Epithelial cell of proximal tubule (primary cell): ENCODE measurements at places on chromosomes 7 and 10. TPM values are rescaled to one million over a fixed set of nuclear protein-coding genes. Genes with fewer than 3 reads are reported as not detected.

GRCh38 chr10:54159924-54160323 is 641.1 kb downstream of the PCDH15 start:
- no peak for DNase-seq

- peak; percentile 75 for DNase-seq
These were observed 168.0 kb upstream of the AHR start for GRCh38 chr7:17130281-17131059.

GRCh38 chr7:36441344-36442022 is 51.8 kb downstream of the ANLN start:
- no peak for DNase-seq

DNA sequence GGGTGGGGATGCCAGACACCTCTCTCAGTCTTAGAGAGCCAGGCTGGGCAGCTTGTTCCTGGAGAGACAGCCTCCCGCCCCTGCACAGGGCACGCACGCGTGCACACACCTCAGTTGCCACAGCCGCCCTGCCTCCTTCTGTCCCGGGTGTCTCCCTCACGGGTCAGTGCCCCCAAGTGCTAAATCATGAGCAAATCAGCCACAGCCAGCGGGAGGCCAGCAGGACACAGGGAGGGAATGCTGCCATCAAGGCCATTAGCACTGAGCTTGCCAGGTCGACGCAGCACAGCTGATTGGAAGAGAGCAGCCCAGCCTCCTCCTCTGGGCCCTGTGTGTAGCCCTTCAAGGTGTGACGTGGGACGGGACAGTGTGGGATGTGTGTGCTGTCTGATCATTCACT is 130.4 kb downstream of the CDH23 start:
- no peak for DNase-seq

- DNase-seq, result no peak
These were observed 19.4 kb downstream of the LDB3 start for GRCh38 chr10:86687750-86688149.

GRCh38 chr10:82949816-82950575 is 1075.0 kb downstream of the NRG3 start:
- no peak for DNase-seq

- DNase-seq, result no peak
These were observed 185.6 kb downstream of the FANK1 start for GRCh38 chr10:126081841-126082466.

DNA sequence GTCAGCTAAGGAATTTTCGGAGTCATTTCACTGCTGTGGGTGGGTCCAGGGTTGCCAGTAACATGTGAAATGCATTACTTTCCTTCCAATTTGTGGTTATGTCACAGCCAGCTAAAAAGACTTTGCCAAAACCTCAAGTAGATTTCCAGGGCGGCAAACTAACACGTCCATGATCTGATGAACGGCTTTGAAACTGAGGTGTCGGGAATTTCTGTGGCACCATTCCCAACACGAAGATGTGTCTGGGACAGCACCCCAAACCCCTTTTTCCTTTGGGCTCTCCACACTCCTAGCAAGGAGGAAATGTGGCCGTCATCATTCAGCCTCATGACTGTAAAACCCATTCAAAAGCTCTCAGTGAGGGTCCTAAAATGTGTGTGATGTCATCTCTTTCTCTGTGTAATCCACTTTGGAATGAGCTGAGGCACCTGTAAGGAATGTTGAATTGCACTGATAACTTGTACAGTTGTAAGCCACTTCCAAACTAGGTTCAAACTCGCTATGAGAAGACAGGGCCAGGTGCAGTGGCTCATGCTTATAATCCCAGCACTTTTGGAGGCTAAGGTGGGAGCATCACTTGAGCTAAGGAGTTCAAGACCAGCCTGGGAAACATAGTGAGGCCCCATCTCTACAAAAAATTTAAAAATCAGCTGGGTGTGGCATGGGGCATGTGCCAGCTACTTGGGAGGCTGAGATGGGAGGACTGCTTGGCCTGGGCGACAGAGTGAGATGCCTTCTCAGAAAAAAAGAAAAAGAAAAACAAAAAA is 146.1 kb upstream of the FRMD4A start:
- DNase-seq, result no peak

DNA sequence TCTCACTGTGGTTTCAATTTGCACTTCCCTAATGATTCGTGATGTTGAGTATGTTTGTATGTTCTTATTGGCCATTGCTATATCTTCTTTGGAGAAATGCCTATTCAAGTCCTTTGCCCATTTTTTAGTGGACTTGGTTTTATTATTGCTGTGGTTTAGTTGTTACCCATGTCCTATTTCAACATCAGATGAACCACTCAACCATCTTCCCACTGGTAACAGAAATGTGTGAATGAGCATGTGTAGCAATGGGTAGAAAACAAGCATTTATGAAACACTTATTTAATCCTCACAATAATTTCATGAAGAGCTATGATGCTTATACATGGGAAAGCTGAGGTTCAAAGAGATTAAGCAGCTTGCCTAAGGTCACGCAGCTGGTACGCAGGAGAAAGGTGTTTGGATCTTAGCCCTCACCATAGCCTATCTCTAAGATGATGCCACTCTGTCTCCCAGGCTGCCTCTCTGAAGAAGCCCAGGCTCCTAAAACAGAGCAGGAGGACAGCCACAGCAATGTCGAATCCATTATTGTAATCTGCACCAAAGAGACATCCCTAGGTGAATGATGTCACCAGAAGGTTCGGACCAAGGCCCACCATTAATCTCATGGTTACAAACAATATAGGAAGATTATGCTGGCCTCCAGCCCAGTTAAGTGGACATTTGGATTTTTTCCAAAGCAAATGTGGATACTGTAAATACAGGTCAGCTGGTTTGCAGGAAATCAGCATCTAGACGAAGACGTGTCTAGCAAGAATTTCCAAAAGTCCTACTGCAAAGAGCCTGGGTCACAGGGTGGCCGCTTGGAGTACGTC is 447.6 kb upstream of the ZMIZ1 start:
- DNase-seq, result no peak

GRCh38 chr7:144445590-144445989 is 42.1 kb upstream of the NOBOX start:
- no peak for DNase-seq

GRCh38 chr10:22624287-22624738 is 90.1 kb downstream of the PIP4K2A start:
- DNase-seq, result peak; percentile 86

- DNase-seq, result no peak
These were observed 12.8 kb downstream of the CPA1 start for GRCh38 chr7:130393101-130393561.

GRCh38 chr7:26841003-26841739 is 23.2 kb downstream of the SKAP2 start:
- DNase-seq, result no peak

DNA sequence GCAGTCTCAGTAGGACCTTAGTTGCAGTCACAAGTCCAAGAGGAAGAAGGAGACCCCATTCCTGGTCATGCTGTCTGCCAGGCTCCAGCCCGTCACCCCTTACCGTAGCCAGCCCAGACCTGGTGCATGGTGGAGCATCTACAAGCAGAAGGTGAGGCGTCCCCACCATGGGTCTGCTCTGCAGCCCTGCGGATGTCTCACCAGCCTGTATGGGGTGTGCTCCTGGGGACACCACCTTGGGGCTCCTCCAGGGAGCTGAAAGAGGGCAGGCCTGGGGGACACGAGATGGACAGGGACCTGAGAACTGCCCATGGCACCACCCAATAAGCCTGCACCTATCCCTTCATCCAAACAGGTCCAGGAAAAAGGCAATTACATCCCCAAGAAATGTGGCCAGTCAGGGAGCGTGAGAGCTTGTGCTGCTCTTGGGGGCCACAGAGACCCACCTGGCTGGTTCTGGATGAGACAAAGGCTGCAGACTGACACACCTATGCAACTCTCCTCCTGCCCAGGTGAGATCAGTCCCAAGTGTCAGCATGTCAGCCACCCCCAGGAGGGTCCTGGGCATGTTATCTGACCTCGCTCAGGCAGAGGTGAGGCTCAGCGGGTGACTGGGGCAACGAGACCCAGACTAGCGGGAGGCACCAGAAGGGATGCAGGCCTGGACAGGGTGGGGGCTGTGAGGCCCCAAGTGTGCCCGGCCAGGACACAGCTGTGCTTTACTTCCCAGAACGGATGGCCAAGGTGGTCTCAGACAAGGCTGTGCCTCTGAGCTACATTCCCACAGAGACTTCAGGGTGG is 84.5 kb upstream of the RET start:
- DNase-seq, result no peak

DNA sequence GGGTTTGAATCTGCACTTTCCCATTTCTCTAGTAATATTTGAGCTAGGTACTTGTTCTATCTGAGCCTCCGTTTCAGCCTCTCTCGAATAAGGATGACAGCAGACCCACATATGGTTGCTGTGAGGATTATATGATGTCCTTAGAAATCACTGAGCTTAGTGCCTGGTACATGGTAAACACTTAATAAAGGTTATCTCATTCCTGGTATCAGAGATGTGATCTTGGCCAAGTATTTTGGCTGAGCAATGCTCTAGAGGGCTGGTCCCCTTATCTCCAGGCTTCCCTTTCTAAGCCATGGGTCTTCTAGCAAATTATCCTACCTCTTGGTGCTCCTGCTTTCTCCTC is 407 bp upstream of the MKRN1 start:
- no peak for DNase-seq

GRCh38 chr7:27367179-27367932 is 124.8 kb downstream of the EVX1 start:
- DNase-seq, result no peak

- DNase-seq, result no peak
These were observed at the start of gene PARD3 for GRCh38 chr10:34815185-34816084. TSS of gene PARD3 (minus strand) at chr10:34815296. CDS start at chr10:34814995, 301 bp downstream.

GRCh38 chr7:34675749-34676374 is 17.8 kb downstream of the NPSR1 start:
- no peak for DNase-seq

DNA sequence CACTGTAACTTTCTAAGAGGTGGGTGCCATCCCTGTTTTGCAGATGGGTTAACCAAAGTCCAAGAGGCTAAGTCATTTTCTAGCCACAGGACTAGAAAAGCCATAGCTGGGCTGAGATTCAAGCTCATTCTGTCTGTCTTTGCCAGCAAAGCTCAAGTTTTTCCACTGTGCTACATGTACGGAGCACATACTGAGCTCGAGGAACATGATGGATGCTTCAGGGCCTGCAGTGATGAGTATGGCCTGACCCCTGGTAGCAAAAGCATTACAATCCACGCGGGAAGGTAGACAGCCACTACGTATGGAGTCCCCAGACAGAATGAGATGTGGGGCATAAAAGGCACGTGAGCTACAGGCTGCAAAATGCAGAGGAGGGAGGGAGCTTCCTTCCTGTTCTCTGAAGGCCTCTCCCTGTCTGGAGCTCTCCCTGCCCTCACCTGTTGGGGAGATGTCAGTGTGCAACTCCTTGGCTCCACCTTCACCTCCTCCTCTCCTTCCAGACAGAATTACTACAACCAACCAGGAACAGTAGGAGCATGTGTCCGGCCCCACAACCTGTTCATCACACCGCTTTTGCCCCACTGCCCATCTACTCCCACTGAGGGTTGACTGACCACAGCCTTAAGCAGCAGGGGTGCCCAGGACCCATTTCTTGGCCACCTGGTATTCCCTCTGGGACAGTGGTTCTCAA is 16.4 kb downstream of the ITPRIP start:
- no peak for DNase-seq

DNA sequence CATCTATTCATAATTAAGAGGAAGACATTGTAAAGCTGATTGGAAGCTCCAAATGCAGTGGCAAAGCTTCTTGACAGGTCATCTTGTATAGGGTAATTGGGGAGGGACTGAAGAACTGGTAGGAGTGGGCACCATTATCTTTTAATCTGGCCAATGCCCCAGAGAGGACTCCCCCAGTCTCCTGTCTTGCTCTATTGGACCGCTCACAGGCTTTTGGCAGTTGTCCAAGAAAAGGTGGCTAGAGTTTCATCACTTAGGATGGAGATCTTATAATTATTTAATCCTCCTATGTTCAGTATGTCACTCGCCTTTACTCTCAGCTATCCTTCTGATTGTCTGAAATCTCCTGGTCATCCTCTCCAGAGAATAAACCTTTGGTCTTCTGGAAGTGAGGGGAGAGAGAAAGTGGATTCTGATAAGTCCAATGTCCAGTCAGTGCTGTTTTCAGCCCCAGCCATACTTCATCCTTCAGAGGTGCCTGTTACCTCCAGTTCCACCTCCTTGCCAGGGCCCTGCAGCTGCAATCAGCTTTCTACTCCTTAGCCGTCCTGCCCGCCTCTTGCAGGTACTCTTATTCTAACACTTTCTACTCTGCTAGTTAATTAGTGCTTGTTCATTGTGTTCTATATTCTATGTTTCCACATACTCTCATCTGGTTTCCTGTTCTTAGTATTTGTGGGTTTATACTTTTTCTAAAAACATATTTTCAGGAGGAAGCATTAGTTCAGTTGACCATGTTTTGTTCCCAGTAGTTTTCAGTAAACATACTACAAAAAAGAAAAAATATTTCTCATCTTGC is 241.6 kb downstream of the NSUN6 start:
- no peak for DNase-seq

GRCh38 chr7:74029089-74029785 is 1.3 kb downstream of the ELN start:
- no peak for DNase-seq

GRCh38 chr10:3671386-3671955 is 113.5 kb downstream of the KLF6 start:
- DNase-seq, result no peak

DNA sequence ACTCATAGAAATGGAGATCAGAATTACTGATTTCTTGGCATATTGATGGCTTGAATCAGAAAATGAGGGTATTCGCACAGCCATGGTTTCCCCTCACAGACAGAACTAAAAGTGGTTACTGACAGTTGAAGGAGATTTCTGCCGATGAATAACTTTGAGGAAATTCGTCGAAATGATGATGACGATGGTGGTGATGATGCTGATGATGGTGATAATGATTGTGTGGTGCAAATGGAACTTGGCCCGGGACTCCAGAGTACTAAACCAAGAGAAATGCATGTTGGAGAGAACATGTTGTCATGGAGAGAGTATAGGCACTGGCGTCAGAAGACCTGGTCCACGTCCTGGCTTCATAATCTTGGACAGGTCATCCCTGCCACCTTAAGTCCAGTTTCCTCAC is 163.2 kb downstream of the EVX1 start:
- no peak for DNase-seq

- no peak for DNase-seq
These were observed 56.8 kb downstream of the SEMA3A start for GRCh38 chr7:84137812-84138211.

DNA sequence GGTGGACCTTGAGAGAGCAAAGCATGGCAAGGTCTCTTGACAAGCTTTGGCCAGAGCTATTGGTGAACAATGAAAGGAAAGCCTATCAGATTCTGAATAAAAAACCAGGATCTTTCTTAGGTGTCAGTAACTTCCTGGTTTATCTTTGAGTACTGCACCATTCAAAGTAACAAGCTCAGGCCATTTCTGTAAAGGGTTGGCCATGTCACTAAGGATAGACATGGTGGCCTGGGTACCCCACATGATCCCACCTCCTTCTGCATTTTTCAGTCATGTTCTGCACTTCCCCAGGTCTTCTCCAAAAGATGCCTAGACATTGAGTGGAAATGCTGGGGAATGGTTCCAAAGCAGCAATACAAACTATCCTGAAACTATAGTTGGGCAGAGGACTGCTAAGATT is 242.0 kb downstream of the ARHGAP12 start:
- DNase-seq, result no peak

Gene CACNB2
- total RNA-seq, result not detected in 2 replicates

Gene GIMAP1
- total RNA-seq, result not detected in 2 replicates

Gene PRR15
- 8.1 and 14.0 TPM in 2 replicates for total RNA-seq

Gene AKR1C3
- total RNA-seq, result 2.1 and 2.2 TPM in 2 replicates

Gene CDK6
- 98.2 and 99.4 TPM in 2 replicates for total RNA-seq

Gene GRM3
- not detected in 2 replicates for total RNA-seq

Gene FLNC
- total RNA-seq, result 149 and 173 TPM in 2 replicates
